ENCODE measurements at places on chromosomes 6 and 20.

- DNase-seq = no peak
Observed at GRCh38 chr6:138129190-138129589, 22.0 kb upstream of the PERP start.

GRCh38 chr20:40851051-40851450 is 162.0 kb upstream of the MAFB start:
- no peak for DNase-seq

DNA sequence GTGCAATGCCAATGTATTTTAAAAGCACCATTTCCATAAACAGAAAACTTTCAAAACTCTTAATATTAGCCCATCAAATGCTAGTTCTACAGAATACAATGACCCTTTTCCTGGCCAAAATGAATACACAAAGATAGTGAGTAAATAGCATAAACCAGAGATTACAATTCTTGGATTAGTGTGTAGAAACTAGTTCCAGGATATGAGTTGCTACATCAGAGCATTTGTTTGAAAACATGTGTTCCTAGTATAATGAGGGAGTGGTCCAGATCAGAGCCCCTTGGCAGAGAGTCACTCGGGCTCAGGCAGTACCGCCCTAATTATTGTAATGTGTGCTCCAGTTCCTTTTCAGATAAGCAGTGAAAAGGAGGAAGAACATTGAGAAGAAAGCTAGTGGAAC is 63.7 kb upstream of the COL21A1 start:
- no peak for DNase-seq

DNA sequence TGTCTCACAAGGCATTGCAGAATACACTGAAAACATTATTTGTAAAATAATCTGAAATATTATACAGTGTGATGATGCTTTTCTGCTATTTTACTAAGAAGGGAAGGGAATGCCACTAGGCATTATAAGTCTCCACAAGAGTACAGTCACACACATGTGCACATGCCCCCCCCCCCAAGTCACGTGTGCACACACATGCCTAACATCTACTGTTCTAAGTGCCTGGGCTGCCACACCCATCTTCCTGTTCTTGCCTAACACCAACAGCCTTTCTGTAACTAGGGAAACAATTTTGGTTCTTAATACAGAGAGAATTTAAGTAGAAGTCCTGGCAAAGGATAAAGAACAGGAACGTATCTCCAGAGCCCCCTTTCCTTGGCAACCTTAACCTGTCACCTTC is 58.2 kb upstream of the BCLAF1 start:
- no peak for DNase-seq

DNA sequence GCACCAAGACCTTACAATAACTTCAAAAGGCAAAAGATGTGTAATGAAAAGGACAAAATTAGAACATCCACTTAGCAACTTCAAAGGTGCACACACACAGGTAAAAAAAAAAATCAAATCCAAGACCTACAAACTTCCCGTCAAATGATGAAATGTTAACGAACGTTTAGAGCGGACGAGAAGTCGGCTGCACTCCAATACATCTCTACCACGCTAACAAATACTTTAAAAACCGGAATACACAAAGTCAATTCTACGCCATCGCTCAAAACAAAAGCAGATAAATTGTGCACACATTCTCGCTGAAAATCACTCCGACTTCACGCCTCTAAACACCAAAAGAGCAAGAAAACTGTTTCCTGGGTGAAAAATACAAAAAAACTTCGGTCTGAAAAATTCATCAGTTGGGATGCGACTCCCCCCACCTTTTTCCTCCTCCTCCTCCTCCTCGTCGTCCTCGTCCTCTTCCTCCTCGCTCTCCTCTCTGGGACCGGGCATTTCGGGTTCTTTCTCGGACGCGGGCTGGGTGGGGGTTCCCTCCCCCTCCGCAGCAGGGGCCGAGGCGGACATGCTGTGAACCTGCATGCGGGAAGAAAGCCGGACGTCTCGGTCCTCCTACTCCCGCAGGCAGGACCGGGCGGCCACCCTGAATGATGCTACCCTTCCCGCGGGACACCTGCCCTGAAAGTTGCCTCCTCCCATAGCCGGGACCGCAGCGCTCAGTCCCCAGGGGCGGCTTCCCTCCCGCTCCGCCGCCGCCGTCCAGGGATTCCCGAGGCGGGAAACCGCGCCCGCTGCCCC is 712 bp downstream of the DEK start:
- DNase-seq = no peak

DNA sequence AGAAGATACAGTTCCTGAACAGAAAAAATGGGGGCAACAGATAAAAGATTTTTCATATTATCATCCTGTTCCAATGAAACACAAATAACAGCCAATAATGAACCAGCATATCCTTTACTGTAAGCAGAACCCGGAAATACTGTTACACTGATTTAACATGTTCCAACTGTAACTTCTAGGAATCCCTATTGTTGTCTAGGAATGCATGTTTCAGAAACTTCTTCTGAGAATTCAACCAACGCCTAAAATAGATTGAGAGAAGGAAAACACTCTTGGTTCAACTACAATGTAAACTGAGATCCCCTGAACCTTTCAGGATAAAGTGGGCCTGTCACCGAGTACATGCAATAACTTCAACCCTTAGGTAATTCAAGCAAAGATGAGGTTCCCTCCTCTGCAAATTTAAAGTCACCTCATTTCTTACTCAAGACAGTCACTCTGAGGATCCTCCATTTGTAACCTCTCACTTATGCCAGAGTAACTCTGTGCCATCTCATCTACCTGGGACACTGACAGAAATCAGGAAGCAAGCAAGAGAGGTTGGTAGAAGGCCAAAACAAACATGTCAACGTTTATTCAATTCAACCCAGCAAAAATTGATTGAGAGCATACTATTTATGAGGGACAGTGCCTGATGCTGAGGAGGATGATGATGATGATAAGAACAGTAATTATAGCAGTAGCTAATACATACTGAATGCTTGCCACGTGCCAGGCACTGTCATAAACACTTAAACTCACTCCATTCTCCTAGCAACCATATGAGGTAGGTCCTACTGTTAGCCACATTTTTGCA is 14.1 kb downstream of the UBE3D start:
- DNase-seq = no peak

- DNase-seq = no peak
Observed at GRCh38 chr6:6723921-6724538, 135.5 kb downstream of the LY86 start.

DNA sequence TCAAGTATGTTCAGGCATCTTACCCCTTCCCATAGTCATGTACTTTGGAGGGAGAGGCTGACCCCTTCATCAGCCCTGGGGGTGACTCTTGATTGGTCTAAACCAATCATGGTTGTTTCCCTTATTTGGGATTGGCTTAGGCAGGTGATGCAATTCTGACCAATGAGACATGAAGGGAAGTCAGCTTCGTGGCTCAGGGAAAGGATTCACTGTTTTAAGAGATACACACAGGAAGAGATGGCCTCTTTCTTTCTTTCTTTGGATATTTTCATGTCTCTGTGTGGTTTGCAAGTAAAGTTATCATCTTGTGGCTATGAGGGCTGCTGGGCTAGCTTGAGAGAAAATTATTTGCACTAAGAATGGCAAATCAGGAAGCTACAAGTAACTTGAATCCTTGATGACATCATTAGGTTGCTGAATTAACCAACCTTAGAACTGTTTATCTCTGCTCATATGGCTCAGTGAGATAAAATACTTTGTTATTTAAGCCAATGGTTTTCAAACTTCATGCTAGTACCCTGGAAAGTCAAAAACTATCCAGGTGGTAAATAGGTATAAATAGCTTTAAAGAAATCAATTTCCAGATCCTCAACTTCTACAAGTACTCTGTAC is 144.2 kb upstream of the CENPW start:
- DNase-seq = no peak

DNA sequence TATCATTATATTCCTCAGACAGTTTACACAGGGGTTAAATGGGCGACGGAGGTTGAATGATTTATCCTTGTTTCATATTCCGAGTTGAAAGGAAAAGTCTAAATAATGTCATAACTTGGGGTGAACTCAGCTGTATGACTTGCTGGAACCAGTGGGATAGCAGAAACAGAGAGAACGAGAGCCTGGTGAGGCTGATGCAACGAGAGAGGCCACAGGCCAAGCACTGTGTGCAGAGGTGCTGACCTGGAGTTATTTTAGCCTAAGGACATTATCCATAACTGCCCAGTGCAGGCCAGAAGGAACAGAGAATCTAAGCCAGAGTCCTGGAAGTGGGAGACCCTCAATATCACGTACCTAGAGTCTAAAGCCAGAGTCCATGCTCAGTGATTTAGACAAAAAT is 394.9 kb downstream of the MAFB start:
- no peak for DNase-seq

DNA sequence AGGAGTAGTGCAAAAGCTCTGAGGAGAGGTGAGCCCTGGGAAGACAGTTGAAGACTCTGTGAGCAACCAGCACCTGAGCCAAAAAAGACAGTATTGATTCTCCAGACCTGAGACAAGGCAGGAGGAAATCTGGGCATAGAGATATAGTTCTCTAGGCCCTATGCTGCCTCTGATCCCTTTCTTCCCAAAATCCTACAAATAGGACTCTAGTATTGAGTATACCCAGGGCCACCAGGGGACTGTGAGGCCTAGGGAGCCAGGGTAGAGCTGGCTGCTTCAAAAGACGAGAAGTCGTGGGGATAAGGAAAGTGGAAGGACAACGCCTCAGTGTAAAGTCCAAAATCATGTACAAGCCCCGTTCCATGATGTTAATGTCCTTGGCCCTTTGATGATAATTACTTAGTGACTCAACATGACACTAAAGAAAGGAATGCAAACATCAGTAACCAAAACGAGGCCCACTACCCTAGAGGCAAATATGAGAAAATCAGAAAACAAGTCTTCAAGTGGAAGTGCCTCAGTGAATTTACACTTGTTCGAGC is 197.3 kb upstream of the PROKR2 start:
- DNase-seq = no peak

- DNase-seq = no peak
Observed at GRCh38 chr20:59365611-59366285, 65.3 kb downstream of the EDN3 start.

GRCh38 chr6:39426073-39426456 is 103.6 kb upstream of the KCNK16 start:
- DNase-seq = no peak

GRCh38 chr20:17590245-17590644 is 20.4 kb downstream of the DSTN start:
- DNase-seq = no peak

GRCh38 chr6:71079677-71080076 is 122.8 kb upstream of the B3GAT2 start:
- DNase-seq = no peak

- no peak for DNase-seq
Observed at GRCh38 chr6:99498421-99498820, 16.8 kb downstream of the USP45 start.

- DNase-seq = no peak
Observed at GRCh38 chr6:118161343-118161742, 254.3 kb downstream of the SLC35F1 start.

- DNase-seq = no peak
Observed at GRCh38 chr6:137801352-137802114, 65.5 kb upstream of the TNFAIP3 start.

DNA sequence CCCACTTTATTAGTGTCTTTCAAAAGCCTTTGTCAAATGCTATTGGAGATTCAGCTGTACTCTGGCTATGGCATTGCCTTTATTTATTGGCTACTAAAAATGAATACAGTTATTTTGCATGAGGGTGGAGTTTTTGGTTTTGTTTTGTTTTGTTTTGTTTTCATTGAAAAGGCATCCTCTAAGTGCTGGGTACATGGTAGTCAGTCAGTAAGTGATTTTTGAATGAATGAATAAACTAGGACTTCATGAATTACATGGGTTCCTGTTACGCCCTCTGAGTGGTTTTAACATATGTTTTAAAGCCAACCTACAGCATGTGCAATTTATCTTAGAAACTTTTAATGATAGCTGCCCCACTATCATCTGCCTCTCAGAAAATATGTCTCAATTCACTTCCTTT is 38.9 kb upstream of the ENPP1 start:
- no peak for DNase-seq

GRCh38 chr20:24934716-24935115 is 14.4 kb upstream of the CST7 start:
- no peak for DNase-seq

GRCh38 chr6:30062471-30063178 is 1.6 kb downstream of the POLR1H start:
- DNase-seq = no peak

GRCh38 chr6:158324136-158324535 is 11.9 kb downstream of the TULP4 start:
- no peak for DNase-seq

DNA sequence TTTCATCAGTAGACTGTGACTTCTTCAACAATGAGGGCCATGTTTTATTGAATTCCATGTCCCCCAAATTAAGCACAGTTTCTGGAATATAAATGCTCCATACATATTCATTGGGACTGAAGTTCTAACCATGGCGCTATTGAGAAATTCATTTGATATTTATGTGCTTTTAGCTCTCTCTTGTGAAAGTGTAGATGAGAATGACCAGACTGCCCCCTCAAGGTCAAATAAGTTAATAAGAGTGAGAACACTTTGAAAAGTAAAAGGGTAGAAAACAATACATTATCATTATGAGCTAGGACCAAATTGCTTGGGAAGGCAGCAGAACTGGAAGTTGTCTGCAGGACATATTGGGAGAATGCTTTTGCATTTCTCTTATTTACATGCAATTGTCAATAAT is 597.9 kb downstream of the EPM2A start:
- DNase-seq = no peak

DNA sequence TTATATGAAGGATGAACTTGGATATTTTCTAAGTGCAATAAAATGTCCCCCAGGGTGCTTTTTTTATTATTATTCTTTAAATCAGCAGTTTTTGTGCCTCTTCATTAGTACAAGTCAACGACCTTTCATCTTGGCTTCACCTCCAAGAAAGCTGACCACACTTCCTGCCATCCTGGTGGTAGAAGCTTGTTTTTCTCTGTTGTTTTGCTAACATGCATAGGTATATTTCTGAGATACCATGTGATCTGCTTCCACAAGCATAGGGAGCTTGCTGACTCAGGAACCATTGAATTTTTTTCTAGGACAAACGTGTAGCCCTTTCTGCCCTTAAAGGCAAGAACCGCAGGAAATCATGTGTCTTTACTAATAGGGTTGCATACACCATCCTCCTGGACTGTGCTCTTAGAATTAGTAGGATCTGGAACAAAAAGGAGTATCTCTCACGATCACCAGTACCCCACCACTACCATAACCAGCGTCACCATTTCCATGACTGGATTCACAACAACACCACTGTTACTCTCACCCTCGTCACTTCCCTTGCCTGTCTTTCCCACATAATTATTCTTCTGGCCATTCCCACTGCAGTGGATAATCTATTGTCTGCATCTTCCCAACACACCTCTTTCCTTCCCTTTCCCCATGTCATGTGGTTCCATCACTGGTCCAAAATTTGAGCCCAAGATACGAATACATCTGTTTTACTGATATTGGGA is 207.1 kb downstream of the MAFB start:
- no peak for DNase-seq

DNA sequence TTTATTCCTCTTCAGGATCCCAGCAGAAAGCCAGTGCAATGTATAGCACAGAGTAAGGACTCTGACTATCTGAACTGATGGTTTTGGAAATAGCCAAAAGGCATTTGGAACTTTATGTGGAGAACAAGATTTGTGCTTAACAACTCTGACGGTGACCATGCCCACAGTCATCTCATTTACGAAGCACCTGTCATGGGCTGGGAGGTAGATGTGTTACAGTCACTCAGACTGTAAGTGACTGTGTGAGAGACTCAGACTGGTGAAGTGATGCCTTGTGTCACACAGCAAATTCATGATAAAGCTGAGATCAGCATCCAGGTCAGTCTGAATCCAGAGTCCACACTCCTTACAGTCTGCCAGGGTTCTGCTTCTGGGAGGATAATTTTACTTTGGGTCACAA is 23.9 kb upstream of the FAM83C start:
- DNase-seq = no peak
